ENCODE measurements at places on chromosomes 5 and 9.

- DNase-seq: no peak
Observed at GRCh38 chr9:81771571-81771970, 82.2 kb upstream of the TLE1 start.

- DNase-seq: peak; percentile 71
Observed at GRCh38 chr9:79799691-79800335, 228.0 kb downstream of the TLE4 start.

GRCh38 chr9:92119586-92119985, 4.4 kb upstream of the SPTLC1 start:
- DNase-seq: no peak

- no peak for DNase-seq
Observed at GRCh38 chr5:177973066-177973635, 22.9 kb downstream of the PROP1 start.

- peak; percentile 69 for DNase-seq
Observed at GRCh38 chr9:36995927-36996705, 38.0 kb downstream of the PAX5 start.

GRCh38 chr9:137639303-137640051, 20.7 kb downstream of the EHMT1 start:
- no peak for DNase-seq

DNA sequence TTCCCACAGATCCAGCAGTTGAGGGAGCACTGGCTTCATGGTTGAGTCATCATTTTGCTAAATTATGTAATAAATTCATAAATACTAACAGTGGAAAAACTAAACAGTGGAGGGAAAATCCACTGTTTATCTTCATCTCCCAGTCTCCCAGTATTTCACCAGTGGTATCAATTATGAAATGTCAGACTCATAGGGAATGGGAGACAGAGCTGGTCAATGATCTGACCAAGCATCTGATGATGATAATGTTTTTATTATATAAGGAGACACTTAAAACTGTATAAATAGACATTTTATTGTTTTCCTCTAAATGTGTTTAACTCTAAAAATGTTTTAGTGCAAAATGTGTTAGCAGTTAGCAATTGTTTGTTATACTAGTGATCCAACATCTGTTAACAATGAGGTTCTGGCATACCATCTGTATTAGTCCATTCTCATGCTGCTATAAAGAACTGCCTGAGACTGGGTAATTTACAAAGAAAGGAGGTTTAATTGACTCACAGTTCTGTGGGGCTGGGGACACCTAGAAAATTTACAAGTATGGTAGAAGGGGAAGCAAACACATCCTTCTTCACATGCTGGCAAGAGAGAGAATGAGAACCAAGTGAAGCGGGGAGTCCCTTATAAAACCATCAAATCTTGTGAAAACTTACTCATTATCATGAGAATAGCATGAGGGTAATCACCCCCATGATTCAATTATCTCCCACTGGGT, 11.8 kb upstream of the REEP5 start:
- no peak for DNase-seq

DNA sequence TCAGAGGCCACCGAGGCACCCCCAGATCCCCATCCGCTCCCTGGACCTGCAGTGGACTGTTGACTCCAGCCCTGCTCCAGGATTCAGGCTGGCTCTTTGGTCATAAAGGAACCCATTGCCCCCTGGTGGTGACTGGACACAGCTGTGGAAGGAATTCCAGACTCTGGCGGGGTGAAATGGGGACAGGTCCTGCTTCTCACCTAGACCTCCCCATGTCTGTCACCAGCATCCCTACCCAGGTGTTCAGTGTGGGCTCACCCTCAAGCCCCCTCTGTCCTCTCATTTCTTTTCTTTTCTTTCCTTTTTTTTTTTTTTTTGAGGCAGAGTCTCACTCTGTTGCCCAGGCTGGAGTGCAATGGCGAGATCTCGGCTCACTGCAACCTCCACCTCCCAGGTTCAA, 25.5 kb upstream of the STXBP1 start:
- peak; percentile 69 for DNase-seq

DNA sequence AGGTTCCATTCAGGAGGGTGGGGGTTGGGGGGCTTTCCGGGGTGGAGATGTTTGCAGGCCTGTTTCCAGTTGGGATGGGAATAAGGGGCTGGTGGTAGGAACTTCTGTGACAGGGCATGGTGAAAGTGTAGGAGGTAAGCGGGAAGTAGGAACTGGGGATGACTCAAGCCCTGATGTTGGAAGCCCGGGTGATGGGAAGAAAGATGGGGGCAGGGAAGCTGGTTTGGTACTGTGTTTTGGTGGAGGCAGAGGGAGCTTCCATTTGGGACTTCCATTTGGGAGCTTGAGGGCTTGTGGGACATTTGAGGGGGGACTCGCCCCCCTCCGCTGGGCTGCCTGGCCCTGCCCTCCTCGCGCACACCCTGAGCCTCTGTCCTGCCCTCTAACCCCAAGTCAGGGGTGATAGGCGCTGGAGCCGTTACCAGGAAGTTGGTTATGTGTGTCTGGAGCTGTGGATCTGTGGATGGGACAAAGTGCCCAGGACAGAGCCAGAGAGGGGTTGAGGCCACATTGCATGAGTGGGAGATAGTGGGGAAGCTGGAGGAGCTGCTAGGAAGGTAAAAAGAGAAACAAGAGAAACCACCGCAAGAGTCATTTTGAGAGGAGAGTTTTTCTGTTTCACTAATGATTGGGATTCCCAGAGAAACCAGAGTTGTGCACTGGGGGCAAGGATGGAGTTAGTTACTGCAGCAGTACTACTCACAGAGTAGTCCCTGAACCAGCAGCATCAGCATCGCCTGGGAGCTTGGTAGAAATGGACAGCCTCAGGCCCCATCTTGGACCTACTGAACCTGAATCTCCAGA, 6.6 kb downstream of the RGS14 start:
- DNase-seq: no peak

GRCh38 chr9:6641961-6642360, 3.6 kb downstream of the GLDC start:
- DNase-seq: no peak
